ENCODE measurements at places on chromosomes 5 and 9.
A peak's percentile ranks its signal among the peaks of the same experiment; 100 is the strongest.

GRCh38 chr5:120239086-120239485 is 225.0 kb upstream of the PRR16 start:
- DNase-seq: no peak

DNA sequence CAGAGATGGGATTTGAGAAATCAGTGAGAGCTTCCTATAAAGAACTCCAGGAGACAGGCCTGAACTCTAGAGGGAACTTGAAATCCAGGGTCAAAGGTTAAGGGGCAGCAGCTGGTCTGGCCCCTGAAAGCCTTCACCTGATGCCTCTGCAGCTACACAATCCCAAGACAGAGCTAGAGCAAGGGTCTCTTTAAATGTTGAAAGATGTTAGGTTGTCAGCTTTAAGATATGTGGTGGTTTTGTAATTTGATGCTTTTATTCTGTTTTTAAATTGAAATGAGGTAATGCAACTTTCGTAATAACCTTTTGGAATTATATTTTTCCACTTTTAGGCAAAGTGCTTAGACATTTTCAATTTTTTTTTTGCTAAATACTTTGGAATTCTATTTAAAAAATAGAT is 2.4 kb downstream of the SOWAHA start:
- DNase-seq: no peak

GRCh38 chr5:94524841-94525697 is 93.3 kb downstream of the KIAA0825 start:
- no peak for DNase-seq

DNA sequence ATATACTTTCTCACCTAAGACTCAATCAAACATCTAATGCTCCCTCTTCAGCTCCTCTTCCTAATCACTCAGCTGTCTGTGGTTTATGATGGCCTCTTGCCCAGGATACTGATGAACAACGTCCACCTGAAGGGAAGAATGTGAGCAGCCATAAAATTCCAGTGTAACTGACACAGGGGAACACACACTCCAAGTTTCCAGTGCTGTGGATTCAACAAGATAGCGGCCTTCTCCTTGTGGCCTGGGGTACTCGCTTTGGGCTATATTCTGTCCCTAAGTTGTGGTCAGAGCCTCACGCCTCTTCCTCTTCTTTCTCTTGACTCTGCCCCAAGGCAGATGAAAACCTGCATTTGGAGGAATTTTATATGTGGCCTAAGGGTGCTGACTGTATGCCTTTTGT is 11.7 kb downstream of the B4GALT1 start:
- no peak for DNase-seq

DNA sequence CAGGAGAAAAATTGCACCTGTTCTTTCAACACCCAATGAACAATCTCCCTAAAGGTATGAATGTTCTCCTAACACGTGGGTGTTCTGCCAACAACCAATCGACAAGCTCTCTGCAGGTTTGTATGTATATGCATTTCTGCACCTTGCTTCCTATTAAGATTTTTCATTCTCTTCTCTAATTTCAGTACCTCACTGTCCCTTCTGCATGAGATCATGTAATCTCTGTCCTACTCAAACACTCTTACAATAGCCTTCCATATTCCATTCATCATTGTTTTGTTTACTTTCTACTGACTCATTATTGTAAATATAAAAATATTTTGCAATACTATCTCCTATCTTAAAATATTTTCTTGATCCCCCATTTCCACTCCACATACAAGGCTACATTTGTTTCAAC is 382.0 kb downstream of the CDH12 start:
- DNase-seq: no peak

GRCh38 chr9:34610434-34611206 is 1.3 kb downstream of the RPP25L start:
- no peak for DNase-seq

DNA sequence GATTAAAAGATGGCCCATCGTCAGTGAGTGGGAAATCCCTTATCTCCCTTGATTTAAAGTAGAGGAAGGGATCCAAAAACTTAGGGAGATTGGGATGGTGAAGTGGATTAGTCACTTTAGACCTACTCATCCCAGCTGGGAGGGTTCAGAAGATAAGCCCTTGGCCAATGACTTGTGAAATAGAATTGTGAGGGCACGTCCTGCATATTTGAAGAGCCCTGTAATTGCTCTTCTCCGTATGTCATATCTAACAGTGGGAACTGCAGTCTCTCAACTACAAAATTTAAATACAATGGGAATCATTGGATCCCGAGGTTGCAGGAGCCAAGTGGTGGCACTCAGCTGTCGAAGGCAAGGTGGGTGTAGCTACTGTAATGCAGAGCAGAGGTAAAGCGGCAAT is 65.4 kb upstream of the C9orf72 start:
- no peak for DNase-seq

DNA sequence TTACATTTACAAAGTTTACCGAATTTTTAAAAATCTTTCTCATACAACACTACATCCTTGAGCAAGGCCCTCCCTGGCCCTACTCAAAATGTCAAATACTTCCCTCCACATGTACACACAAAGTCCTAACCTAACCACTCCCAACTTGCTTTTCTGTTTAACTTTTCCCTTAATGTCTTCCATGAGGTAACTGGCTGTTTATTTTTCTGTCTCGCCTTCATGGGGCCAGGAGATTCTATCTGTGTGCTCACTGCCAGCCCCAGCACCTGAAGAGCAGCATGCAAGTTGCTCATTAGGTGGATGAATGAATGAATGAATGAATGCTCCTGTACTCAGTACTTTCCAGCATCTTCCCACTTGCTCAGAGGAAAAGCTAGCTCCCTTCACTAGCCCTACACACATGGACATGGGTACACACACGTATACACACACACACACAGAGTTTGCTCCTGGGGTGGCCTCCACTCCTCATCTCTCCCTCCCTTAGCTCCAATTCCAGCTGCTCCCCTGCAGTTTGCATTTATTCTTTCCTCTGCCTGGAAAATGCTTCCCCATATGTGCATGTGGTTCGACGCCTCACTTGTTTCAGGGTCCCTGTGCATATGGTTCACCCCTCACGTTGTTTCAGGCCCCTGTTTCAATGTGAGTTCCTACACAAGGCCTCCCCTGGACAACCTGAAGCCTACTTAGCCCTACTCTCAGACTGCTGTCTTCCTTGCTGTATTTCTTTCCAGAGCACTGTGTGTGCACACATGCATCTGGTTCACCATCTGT is 165.2 kb downstream of the ROR2 start:
- DNase-seq: no peak

GRCh38 chr5:7422316-7423106 is 26.6 kb downstream of the ADCY2 start:
- no peak for DNase-seq

GRCh38 chr5:68194386-68194785 is 21.2 kb upstream of the PIK3R1 start:
- DNase-seq: no peak

- no peak for DNase-seq
These were observed 110.8 kb downstream of the MRPS30 start for GRCh38 chr5:44919560-44919959.

DNA sequence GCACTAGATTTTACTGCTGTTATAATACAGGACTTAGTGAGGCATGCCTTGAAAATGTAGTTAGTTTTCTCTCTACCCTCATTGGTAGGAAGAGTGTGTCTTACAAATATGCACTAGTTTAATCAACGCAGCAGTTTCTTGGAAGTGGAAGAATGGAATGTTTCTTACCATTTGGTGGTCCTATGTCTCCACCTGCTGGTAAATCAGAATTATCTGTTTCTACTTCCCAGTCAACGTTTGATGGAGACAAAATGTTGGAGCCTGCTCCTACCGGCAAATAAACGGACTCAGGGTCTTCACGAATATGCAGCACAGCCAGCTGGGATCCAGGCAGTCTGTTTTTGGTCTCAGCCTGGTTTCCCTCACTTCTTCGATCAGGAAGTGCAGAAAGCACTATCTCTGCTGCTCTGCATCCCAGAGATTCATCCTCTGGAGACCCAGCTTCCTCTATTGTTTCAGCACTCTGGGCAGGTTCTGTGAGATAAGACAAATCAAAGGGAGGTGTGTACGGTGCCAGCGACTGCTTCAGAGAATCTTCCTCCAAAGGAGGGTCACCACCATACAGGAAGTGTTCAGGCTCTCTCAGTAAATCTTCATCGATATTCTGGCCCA is 59.5 kb upstream of the PCA3 start:
- DNase-seq: no peak

- DNase-seq: no peak
These were observed 113.1 kb downstream of the C9orf50 start for GRCh38 chr9:129507805-129508204.

DNA sequence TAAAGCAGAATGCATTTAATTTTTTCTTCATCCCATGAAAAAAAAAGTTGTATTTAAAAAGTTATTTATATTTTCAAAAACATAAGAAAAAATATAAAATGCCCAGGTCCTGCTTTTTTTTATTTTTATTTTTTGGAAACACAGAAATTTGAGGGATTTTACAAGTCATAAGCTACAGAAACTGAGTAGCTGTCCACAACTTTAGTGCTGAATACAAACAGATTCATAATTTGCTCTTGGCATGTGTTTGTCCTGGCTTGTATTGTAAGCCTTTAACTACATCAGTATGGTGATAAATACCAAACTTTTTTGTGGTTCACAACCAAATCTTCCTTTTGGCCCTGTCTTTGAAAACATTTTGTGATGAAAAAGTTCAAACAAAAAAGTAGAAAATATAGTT is 7.5 kb upstream of the PLCXD3 start:
- DNase-seq: no peak

DNA sequence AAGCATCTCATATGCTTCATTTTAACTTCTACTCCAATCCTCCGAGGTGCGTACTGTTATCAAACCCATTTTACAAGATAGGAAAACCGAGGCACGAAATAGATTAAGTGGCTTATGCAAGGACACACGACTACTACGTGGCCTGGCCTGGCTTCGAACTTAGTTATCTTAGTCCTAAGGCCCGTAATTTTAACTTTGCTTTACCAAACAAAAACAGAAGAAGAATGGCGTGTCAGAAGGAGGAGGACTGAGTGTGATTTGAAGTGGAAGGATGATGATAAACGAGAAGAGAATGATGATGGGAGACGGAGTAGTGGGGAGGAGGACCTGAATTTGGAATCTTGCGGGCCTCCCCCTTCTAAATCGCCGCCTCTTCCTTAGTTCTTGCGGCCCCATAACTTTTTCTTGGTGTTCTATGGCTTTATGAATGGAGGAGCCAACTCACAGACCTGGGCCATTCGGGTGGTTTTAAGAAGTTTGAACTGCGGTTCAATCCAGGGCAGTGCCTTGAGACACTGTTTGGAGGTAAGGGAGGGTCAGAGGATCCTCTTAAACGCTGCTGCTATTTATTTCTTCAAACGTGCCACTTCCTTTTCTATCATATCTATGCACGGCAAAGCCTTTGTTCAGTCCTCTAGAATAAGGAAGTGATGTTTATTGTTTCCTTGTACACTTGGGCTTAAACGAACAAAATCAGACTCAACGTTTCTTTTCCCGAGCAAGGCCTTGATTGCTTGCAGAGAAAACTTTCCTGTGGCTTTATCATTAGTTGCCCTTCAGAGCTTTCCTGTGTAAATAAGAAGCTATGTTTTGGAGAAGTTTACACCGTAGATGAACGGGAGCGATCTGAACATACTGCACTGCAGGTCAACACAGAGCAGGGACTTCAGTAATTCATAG is 795 bp downstream of the CNOT8 start:
- no peak for DNase-seq

DNA sequence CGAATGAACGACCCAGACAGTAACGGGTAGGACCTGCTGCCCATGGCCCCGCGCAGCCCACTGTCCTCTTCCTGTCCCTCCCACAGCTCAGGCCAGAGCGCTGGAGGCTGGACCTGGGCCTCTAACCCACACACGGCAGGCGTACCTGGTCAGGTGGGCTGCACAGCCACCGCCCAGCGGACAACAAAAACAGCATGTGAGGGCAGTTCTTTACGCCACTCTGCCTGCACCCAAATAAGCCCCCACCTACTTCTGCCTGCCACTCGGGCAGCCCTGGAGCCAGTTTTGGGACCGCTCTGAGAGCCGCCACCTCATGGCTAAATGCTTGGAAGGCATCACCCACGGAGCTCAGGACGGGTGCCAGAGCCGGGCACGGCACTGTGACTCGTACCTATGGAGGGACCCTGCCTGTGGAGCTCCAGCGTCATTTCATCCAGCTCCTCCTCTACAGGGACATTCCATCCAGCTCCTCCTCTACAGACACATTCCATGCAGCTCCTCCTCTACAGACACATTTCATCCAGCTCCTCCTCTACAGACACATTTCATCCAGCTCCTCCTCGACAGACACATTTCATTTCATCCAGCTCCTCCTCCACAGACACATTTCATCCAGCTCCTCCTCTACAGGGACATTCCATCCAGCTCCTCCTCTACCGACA is 18.9 kb downstream of the CLPTM1L start:
- DNase-seq: no peak

- no peak for DNase-seq
These were observed 39.1 kb upstream of the UNC5A start for GRCh38 chr5:176771102-176771845.

DNA sequence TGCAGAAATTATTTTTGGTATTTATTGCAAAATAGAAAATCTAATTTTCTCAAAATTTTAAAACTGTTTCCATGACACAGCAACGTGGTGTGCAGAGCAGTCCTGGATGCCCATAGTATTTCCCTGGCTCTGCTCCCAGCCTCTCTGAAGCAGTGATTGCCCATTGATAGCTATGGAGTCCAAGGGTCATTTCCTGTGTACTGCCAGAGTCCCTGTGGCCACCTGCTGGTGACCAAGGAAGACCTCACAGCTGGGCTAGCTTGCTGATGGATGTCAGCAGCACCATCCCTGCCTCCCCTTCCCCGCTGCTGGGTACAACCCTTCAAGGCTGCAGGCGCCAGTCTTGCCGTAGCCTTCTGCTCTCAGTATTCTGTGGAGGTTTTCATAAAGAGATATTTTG is 184.1 kb downstream of the DIRAS2 start:
- DNase-seq: no peak

DNA sequence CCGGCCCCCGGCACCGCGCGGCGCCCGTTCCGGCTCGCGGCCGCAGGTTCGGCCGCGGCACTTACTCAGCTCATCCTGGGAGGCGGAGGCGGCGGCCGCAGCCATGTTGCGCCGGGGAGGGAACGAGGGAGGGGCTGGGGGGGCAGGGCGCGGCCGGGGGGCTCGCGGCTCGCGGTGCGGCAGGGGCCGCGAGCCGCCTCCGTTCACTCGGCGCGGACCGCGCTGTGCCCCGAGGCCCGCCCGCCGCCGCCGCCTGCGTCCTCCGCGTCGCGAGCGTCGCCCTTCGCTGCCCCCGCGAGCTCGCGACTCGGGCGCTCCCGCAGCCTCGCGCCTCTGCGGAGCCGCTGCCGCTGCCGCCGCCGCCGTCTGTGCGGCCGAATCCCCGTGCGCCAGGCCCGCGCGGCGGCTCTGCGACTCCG is 735 bp downstream of the ECPAS start:
- DNase-seq: peak; percentile 40

- DNase-seq: no peak
These were observed 151.6 kb downstream of the MACIR start for GRCh38 chr5:103410172-103410571.
